ENCODE measurements at places on chromosomes 12 and 14. TPM values are rescaled to one million over a fixed set of nuclear protein-coding genes. Genes with fewer than 3 reads are reported as not detected.

DNA sequence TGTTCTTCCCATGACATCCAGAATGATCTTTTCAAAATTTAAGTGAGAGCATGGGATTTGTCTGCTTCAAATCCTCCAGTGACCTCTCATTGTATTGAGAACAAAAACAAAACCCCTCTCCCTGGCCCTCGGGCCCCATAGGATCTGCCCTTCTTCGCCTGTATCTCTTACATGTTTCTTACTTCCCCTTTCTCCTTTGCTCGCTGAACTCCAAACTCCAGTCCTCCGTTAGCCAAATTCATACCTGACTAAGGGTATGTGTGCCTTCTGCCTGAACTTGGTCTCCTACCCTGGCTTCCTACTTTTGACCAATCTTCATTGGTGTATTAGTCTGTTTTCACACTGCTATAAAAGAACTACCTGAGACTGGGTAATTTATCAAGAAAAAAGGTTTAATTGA is 13.2 kb upstream of the TSPAN11 start:
- DNase-seq, result no peak

GRCh38 chr12:67477681-67478265 is 170.8 kb upstream of the DYRK2 start:
- no peak for DNase-seq

- DNase-seq, result peak; percentile 21
Measured at GRCh38 chr12:78470354-78471195, 394.0 kb upstream of the SYT1 start.

- no peak for DNase-seq
Measured at GRCh38 chr12:47527816-47528215, 178.0 kb downstream of the RPAP3 start.

GRCh38 chr12:104462931-104463339 is 6.2 kb downstream of the CHST11 start:
- DNase-seq, result no peak

DNA sequence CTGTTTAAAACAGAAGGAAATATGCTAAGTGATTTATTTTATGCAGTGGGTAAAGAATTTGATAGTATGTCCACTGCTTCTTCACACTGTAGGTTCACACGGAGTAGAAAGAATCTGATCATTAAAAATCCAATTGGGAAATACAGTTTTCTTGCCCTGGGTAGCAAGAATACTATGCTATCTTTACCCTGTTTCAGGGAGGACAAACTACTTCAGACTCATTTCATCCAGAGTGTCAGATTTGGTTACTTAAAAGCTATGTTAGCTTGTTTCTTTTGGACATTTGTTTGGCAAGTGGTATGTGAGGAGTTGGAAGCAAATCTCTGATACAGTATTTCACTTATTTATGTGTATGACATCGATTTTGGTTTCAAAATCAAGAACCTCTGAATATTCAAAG is 4.3 kb downstream of the FRS2 start:
- DNase-seq, result no peak

- no peak for DNase-seq
Measured at GRCh38 chr12:26334621-26335124, 139.3 kb downstream of the SSPN start.

GRCh38 chr14:74516451-74517160 is 23.0 kb downstream of the ISCA2 start:
- no peak for DNase-seq

The CTSG gene
- total RNA-seq, result not detected

The SNW1 gene
- total RNA-seq, result 60.2 TPM

The IFNG-AS1 gene
- not detected for total RNA-seq

The C14orf132 gene
- 5.6 TPM for total RNA-seq

The VASH1 gene
- 8.6 TPM for total RNA-seq

The TMTC3 gene
- 25.8 TPM for total RNA-seq

The CD27 gene
- not detected for total RNA-seq

The MIP gene
- not detected for total RNA-seq

The SPIC gene
- not detected for total RNA-seq
